ENCODE measurements at places on chromosomes 3 and 15.

DNA sequence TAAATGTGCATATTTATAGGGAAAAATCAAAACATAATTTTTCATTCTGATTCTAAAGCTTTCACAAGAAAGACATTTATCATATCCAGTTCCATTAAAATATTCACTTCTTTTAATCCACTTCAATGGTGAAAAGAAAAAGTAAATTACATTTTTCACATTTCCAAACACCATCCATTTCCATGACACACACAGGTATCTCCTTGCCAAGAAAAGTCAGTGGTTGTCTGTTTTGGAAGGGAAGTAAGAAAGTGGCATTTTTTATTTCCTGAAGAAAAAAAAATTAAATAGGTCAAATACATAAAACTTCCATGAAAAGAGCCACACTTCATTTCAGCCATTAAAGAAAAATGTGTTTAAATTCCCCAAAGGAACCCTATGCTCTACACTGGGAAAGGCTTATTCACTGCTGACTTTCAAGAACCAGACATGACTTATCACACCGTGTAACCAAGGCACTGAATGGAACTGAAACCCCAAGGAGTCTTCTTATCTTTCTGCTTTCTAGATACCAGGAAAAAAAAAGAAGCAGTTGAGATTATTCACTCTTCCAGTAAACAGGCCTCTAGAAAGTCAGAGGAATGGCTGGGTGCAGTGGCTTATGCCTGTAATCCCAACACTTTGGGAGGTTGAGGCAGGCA, 44.5 kb downstream of the OSBPL10 start:
- no peak for DNase-seq

GRCh38 chr3:179563271-179563783, 601 bp downstream of the ACTL6A start:
- peak; percentile 15 for DNase-seq

GRCh38 chr3:126782536-126782935, 78.5 kb downstream of the CHCHD6 start:
- DNase-seq, result no peak

GRCh38 chr3:177427540-177427939, 230.3 kb upstream of the TBL1XR1 start:
- DNase-seq, result no peak

GRCh38 chr3:27428446-27428845, 55.7 kb downstream of the SLC4A7 start:
- DNase-seq, result no peak

GRCh38 chr3:89697321-89697916, 590.0 kb downstream of the EPHA3 start:
- DNase-seq, result no peak

DNA sequence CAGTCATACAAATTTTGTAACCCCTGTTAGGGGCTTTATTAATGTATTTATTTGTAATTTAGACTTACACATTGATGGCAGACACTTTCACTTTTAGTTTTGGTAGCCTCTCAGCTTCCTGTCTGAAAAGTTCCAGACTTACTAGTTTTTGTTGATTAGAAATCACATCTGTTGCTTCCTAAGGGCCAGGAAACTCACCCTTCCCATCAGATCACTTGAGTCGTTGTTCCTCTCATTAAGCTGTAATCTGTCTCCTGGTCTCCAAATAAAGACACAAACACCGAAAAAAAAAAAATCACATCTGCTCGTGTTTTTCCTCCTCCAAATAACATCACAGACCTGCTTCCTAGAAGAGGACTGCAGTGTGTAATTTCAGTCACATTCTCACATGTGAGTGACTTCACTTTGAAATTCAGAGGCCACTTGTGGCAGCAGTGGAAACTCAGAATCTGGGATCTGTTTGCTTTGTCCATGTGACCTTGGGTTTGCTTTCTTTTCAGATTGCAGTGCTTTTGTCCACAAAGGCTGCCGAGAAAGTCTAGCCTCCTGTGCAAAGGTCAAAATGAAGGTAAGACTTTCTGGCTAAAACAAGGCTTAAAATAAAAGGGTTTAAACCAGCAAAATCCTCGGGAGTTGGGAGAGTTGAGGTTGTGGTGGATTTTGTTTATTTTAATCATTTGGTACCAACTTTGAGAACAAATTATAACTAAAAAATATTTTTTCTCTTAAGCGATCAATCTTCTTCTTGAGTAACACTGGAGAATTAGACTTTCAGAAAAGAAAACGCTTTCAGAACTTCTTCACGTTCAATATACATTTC, 87.0 kb downstream of the KLHL25 start:
- no peak for DNase-seq

DNA sequence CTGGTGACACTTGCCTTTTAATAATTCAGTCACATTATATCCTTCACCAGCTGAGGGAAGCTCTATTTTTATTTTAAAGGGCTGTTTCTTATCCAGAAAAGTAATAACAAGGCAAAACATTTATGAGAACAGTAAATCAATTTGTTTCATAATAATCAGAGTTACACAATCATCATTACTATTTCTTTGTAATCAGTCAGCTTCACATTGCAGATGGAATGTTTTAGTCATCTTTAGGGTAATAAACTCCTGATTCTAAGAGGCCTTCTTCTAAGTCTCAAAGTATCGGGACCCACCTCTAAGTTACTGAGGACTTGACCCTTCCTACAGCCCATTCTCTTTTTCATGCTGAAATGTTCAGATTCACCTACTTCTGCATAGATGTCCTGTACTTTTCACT, 298.3 kb upstream of the TGFBR2 start:
- no peak for DNase-seq

- DNase-seq, result no peak
Measured at GRCh38 chr15:100595964-100596363, 6.0 kb downstream of the LINS1 start.

DNA sequence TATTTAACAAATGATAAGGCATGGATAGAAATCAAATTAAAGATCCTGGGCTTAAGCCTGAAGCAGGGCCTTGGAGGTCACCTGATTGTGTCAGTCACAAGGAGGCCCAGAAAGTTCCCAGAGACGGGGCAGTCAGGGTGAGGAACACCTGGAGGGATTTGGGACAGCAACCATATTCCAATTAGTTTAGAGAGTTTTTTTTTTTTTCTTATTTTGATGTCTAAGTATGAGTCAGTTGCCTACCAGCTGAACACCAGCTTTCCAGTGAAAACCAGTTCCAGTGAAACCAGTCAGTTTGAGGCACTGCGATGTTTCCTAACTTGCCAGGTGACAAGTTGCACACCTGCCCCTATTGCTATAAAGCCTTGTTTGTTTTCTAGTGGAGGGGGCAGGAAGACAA, 350.7 kb upstream of the AZI2 start:
- no peak for DNase-seq

DNA sequence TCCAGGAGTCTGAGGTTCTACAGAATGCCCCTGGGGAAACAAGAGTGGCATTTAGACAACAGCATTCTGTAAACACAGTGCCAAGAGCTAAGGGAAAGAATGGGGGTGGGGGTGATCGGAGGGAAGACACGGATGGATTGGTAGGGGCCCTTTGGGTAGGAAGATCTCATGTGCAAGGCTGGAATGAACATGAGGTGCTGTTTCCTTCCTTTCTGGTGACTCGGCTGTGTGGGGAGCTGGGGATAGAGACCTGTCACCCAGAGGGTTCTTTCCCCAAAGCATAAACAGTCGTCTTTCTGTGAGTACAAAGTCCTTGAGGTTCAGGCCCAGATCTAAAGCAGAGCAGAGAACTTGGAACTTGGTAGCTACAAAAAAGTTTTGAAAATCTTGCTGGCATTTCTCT, 11.7 kb downstream of the TPM1 start:
- DNase-seq, result no peak

DNA sequence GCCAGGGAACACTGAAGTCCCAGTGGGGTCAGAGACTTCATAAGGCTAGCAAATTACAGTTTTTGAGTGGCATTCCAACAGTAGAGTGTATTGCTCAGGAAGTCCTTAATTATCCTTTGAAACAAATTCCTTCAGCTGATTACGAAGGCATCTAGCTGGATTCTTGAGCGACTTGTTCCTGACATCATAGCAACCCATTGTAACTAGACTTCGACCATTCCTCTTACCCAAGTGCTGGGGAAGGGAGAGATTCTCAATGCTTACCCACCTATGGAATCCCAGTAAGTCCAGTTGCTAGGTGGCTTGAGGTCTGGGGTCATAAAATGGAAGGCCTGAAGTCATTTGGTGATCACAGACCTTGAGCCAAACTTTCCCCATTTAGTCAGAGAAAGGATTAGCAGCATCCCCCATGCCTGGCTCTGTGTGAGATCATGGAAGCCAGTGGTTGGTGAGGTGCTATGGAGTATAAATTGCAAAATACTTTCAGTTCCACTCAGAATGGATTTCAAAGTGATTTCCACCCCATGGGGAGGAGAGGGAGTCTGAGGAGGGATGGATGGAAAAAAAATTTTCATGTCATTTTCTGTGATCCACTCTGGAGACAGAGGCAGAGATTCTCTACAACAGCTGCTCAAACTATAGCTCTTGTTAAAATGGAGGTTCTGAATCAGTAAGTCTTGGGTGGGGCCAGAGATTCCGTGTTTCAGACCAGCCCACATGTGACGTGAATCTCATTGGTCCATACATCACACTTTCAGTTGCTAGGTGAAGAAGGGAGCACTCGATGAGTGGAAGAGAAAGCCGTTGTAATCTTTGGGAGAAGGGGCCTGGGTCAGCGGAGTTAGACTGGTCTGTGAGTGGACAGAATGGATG, 45.7 kb downstream of the CD86 start:
- DNase-seq, result no peak

DNA sequence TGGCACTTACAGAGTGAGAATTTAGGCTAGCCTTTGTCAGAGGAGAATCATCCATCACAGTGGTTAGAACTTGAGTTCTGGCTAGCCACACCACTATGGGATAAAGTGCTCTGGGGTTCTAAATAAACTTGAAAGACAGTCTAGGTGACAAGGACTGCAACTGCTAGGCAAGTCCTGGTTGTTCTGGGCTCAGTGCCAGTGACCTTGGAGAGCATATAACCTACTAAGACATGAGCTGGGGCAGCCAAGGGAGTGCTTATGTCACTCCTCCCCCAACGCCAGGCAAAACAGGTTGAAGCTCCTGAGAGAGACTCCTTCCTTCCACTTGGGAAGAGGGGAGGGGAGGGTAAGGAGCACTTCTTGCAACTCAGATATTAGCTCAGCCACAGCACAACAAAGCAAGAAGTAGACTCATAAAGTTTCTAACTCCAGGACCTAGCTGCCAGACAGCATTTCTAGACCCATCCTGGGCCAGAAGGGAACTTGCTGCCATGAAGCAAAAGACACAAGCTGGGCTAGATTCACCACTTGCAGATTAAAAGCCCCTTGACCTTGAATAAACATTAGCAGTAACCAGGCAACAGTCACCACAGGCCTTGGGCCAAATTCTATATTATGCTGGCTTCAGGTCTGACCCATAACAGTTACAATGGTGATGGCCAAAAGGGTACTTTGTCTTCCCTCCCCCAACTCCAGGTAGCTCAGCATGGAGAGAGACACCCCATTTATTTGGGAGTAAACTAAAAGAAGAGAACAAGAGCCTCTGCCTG, 963.7 kb downstream of the PLOD2 start:
- DNase-seq, result no peak

GRCh38 chr3:39414421-39414907, 7.9 kb downstream of the RPSA start:
- DNase-seq, result no peak

GRCh38 chr3:13536432-13536831, 12.5 kb upstream of the FBLN2 start:
- no peak for DNase-seq

DNA sequence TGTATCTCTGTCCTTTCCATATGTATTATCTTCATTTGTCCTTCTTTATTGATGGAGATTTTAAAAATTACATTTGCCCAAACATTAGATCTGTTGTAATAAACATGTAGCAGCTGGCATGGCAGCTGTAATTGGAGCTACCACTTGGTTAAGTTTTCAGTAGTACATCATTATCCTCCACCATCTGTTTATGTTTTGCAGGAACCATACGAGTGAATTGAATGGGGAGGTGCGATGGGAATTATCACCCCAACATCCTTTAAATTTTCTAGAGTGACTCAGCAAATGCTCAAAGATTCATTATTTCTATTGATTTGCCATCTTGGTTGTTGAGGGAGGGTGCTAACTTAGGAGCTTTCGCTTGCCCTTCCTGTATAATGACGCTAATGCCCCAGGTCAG, 32.6 kb upstream of the NOX5 start:
- DNase-seq, result no peak

- no peak for DNase-seq
Measured at GRCh38 chr3:69241769-69242168, 119.4 kb upstream of the LMOD3 start.

GRCh38 chr3:197137751-197138150, 108.1 kb upstream of the MELTF start:
- no peak for DNase-seq

GRCh38 chr3:179503640-179504039, 52.4 kb upstream of the GNB4 start:
- DNase-seq, result no peak

GRCh38 chr15:99202176-99202552, 47.2 kb downstream of the TTC23 start:
- DNase-seq, result no peak

GRCh38 chr3:123723522-123724168, 138.8 kb upstream of the HACD2 start:
- DNase-seq, result no peak

DNA sequence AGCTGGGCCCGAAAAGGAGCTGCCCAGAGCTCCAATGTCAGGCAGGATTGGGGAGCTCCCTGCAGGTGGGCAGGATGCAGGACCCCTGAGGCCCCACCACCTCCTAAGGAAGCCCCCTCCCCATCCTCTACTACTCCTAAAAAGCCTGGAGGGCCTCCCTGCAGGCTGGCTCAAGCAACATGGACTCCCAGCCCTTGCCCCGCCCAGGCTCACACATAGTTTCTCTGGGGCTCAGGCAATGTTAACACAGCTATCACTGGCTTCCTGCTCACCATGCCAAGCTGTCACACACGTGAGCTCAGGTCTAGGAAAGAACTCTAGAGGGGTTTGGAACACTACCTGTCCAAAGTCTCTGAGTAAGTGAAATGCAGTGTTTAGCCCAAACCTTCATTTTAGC, 65.4 kb upstream of the ZNF148 start:
- DNase-seq, result no peak

- DNase-seq, result no peak
Measured at GRCh38 chr15:27234593-27234992, 263.6 kb downstream of the GABRG3 start.

GRCh38 chr3:152834776-152835600, at the start of gene P2RY1:
P2RY1 (plus strand) TSS chr3:152835131; CDS start chr3:152835783, 652 bp downstream.
- DNase-seq, result no peak

DNA sequence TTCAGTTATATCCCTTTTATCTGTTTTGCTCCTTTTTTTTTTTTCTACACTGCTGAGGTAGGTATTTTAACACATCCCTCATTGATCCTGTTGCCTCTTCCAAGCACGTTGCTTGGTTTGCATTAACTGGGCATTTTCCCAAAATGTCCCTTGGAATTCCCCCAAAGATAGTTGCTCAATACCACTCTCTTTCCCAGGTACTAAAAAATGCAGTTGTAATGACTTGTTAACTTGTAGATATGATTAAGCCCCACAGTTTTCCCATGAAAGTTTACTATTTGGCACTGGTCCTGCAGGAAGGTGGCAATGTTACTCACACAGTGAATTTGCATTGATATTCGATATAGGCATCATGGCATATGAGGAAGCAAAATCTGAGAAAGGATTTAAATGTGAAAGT, 67.1 kb downstream of the GRM7 start:
- DNase-seq, result no peak

- no peak for DNase-seq
Measured at GRCh38 chr3:49718858-49719213, 648 bp downstream of the AMIGO3 start.

- DNase-seq, result no peak
Measured at GRCh38 chr3:51502562-51502910, 2.7 kb upstream of the DCAF1 start.

Measured in thoracic aorta (tissue), 2 donors.